Natural killer cell treated with Interleukin-12 subunit alpha and Interleukin-12 subunit beta and Interleukin-15 and Interleukin-18, amount 100 ng/mL, for 72 hours (primary cell): ENCODE measurements at places on chromosomes 4 and X.

GRCh38 chr4:11467931-11468330, 39.2 kb upstream of the HS3ST1 start:
- no peak for DNase-seq

GRCh38 chr4:23706972-23707651, 182.7 kb downstream of the PPARGC1A start:
- no peak for DNase-seq

DNA sequence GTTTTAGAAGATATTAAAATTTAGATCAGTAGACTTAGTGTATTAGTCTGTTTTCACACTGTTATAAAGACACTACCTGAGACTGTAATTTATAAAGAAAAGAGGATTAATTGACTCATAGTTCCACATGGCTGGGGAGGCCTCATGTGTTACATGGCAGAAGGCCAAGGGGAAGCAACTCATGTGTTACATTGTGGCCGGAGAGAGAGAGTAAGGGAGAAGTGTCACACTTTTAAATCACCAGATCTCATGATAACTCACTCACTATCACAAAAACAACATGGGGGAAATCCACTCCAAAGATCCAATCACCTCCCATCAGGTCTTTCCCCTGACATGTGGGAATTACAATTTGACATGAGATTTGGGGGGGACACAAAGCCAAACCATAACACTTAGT, 1159.7 kb upstream of the PCDH7 start:
- DNase-seq: no peak

GRCh38 chrX:17395154-17395553, 20.2 kb downstream of the NHS start:
- no peak for DNase-seq

DNA sequence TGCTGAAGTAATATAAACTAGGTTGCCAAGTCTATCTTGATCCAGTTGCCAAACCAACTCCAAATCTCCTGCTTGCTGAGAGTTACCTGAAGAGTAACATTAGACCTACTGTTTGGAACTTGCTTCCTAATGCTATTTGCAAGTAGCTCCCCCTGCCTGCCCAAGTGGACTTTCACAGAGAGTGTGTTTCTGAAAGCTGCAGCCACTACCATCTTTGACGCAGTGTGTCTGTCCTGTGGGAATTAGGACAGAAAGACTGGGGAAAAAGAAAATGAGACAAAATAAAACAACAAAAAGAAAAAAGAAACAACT, 195.0 kb upstream of the HS3ST1 start:
- DNase-seq: no peak

DNA sequence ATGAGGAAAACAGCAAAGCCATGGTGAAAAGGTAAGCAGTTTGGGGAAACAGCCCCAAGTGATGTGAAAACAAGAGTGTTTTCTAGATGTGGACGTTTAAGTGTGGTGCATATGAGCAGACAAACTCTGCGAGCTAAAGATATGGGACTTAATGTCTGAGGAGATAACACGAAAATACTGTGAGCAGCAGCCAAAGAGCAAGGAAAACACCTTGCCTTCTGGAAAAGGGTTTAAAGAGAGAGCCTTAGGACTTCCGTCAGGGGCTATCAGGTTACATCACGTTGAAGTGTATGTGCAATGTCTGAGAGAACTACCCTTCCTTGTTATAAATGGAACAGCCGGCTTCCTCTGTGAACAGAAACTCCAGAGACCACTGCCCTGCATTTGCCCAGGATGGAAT, 54.2 kb downstream of the LEF1 start:
- DNase-seq: no peak

GRCh38 chr4:36244257-36245082, at the start of gene ARAP2:
Gene ARAP2, minus strand, starts transcription at chr4:36244514. Its CDS starts 15,028 bp downstream, at chr4:36229486.
- DNase-seq: peak; percentile 90

DNA sequence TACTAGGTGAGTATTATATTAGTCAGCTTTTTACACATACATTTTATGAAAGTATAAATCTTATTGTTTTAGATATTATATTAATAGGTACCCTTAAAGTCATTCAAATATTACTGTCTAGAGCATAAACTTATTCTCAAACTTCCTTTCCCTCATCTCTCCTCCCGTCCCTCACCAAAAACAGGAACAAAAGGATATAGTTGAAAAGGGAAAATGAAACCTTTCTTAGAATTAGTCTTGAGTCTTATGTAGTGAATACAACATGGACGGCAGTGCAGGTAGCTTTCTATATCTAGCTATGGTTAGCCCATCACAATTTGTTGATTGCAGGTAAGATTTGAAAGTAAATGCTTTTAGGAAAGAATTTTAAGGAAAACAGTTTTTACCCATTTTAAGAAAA, 65.6 kb downstream of the RBPJ start:
- no peak for DNase-seq

- no peak for DNase-seq
Measured at GRCh38 chr4:52588097-52588496, 71.0 kb downstream of the USP46 start.

DNA sequence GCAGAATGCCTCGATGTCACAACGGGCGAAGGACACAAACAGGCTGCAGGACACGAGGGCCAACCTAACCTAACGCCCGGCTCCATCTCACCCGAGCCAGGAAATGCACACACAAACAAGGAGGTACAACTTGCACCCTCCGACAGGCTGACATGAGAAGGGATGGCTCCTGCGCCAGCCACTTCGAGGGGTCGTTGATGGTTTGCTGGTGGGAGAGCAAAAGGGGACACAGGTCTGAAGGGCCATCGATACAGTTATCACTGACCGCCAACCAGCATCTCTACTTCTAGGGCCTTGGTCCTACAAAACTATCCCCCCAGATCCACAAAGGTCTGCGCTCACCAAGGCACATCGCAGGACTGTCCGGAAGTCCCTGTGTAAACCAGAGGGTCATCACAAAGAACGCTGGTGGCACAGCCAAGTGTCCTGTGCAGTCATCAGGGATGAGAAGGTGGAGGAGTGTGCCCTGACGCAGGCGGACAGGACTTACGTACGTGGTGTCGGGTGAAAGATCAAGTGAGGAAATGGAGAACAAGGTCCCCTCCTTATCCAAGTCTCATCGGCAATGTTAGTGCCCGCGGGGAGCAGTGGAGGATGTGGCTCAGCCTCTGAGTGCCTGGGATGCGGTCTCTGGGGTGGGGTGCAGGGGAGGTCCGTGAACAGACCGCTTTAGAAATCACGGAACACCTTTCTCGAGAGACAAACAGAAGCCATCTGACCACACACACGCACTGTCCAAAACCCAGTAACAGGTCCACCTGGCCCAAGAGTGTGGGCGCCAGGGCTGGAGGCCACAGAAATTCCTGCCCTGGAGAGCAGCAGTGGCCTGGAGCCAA, 7.0 kb downstream of the MXD4 start:
- DNase-seq: peak; percentile 51

DNA sequence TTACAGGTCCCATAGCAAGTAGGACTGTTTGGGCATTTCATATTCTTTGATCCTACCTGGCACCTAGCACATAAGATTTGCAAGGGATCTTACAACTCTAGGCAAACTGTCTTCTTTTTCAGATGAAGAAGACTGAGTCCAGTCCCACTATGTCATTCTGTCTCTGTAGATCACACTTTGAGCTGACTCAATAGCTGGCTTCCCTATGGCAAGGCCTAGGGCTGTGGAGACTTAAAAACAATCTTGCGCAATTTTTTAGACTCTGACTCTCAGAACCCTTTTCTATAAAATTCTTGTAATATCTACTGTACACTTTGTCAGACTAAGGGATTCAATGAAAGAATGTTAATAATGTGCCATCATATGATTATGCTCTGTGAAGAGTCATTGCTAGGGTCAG, 26.7 kb downstream of the OTC start:
- no peak for DNase-seq

DNA sequence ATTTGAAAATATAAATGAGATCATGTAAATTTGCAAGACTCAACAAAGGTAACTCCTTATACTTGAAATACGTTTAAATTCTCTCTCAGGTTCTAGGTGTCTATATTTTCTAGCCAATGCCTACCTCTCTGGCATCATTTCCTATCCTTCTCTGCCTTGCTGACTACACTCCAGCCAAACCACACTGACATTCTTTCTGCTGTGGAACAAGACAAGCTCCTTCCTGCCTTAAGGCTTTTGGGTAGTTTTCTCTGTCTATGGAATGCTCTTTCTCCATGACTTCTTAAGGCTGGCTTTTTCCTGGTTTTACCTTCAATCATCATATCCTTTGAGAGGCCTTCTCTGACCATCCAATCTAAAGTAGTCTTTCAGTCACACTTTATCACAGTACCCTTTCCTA, 201.0 kb downstream of the SPRY1 start:
- no peak for DNase-seq

GRCh38 chrX:153945956-153946943, 1.8 kb upstream of the RENBP start:
- no peak for DNase-seq

GRCh38 chr4:23365086-23365485, 524.8 kb downstream of the PPARGC1A start:
- DNase-seq: no peak

GRCh38 chrX:17814059-17814458, 47.0 kb downstream of the RAI2 start:
- DNase-seq: no peak

DNA sequence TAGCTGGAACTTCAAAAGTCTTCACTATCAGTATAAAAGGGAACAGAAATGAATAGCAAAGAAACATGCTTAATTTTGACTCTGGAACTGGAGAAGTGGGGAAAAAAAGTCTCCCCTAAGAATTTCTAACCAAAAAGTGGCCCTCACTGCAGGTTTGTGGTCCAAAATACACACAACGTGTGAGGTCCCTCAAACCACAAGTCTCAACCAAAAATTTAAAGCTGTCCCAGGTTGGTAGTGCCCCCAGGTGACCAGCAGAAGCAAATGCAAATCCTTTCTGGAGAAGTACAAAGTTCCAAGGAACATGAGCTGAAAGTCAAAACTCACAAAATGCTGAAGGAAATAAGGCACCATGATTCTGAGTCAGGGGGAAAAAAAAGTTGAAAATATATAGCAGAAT, 23.6 kb upstream of the VAMP7 start:
- no peak for DNase-seq

GRCh38 chrX:97295954-97296353, 412.2 kb downstream of the RPA4 start:
- no peak for DNase-seq
